ENCODE measurements at places on chromosomes 11 and 22. TPM values are rescaled to one million over a fixed set of nuclear protein-coding genes. Genes with fewer than 3 reads are reported as not detected.

The CBLIF gene
- not detected for total RNA-seq

- DNase-seq, result no peak
- no peak overlapping the region for H3K27ac ChIP-seq
- H3K4me1 ChIP-seq, result peaks cover 3% of the 10 kb centered on the region
Observed at GRCh38 chr11:100684101-100685065, 2.7 kb upstream of the ARHGAP42 start.

DNA sequence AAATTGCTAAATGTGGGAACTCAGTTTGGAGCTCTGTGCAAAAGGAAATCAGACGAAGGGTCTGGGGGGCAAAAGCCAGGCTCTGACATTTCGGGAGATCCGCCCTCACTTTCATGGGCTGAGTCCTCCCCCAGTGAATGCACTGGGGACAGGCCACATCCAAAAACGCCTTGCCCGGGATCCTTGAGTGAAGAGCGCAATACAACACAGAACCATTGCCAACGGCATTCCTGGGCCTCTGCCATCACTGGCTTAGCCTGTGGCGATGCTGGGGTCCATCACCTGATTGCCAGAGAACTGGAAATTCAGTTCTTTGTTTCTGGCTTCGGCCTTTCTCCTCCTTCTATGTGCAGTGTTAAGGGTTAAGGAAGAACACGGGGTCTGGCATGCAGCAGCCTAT, 297.9 kb downstream of the SHANK2 start:
- no peak overlapping the region for H3K4me3 ChIP-seq
- H3K36me3 ChIP-seq, result no peaks in the 10 kb centered on the region
- H3K27ac ChIP-seq, result no peak overlapping the region
- no peaks in the 10 kb centered on the region for H3K27me3 ChIP-seq
- H3K4me1 ChIP-seq, result no peaks in the 10 kb centered on the region

The SULT4A1 gene
- not detected for total RNA-seq

DNA sequence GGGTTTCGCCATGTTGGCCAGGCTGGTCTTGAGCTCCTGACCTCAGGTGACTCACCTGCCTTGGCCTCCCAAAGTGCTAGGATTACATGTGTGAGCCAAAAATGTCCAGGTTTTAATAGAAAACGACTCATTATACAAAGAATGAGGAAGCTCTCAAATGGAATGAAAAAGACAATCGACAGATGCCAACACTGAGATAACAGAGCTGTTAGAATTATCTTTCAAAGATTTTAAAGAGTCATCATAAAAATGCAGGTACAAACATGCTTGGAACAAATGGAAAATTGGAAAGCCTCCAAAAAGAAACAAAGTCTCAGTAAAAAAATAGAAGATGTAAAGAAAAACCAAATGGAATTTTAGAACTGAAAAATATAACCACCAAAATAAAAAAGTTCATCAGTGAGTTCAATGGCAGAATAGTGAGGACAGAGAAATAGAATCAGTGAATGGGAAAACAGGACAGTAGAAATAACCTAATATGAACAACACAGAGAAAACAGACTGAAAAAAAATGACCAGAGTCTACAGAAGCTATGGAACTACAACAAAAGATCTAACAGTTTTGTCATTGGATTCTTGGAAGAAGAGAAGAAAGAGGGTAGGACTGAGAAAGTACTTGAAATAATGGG, 10.9 kb downstream of the GAB2 start:
- H3K4me3 ChIP-seq, result no peak overlapping the region
- no peaks in the 10 kb centered on the region for H3K4me1 ChIP-seq
- H3K27ac ChIP-seq, result no peak overlapping the region
- no peak for DNase-seq

Data from left lung (tissue), 14 donors.